ENCODE measurements at places on chromosomes 16 and 17.

GRCh38 chr17:47690121-47690520 lies 3.8 kb upstream of the TBKBP1 start:
- DNase-seq = peak; percentile 32

- no peak for DNase-seq
Measured at GRCh38 chr17:2137342-2138098, 82.6 kb downstream of the HIC1 start.

GRCh38 chr17:59373882-59374495 lies 42.5 kb downstream of the YPEL2 start:
- no peak for DNase-seq

- DNase-seq = no peak
Measured at GRCh38 chr17:32671896-32672295, 185.1 kb downstream of the CDK5R1 start.

- no peak for DNase-seq
Measured at GRCh38 chr17:79539944-79540705, 70.7 kb downstream of the RBFOX3 start.

DNA sequence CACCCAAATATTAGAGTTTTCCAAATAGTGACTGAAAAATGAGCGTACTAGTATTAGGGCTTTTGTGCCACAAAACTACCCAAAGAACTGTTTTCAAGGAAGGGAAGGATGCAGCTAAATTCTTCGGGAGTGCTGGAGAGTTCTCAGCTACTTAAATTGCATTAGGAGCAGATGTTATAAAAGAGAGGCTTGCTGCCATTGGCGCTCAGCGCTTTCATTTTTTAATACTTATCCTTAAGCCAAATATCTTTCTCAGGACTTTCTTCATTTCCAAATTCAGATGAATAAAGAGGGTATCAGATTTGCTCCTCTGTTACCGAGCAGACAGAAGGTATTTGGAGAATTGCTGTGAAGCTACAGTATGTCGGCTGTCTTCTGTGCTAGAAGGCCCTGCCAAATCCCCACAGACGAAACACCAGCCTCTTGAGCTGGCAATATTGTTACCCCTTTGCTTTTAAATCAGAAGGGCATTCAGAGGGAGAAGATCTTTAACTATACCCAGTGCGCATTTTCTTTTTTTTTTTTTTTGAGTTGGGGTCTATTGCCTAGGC lies 47.2 kb upstream of the CLEC18A start:
- DNase-seq = no peak

- no peak for DNase-seq
Measured at GRCh38 chr17:57505841-57506773, 239.0 kb downstream of the CCDC182 start.

DNA sequence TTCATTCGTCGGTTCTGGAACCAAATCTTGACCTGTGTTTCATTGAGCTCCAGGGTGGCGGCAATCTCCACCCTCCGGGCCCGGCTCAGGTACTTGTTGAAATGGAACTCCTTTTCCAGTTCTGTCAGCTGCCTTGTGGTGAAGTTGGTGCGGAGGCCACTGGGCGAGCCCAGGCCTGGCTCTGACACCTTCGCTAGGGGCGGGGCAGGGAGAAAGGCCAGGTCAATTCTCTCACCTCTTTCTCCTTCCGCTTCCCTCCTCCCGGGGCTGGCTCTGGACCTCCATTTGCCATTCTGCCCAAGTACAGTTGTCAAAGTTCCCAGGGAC lies 1.2 kb downstream of the HOXB1 start:
- no peak for DNase-seq

DNA sequence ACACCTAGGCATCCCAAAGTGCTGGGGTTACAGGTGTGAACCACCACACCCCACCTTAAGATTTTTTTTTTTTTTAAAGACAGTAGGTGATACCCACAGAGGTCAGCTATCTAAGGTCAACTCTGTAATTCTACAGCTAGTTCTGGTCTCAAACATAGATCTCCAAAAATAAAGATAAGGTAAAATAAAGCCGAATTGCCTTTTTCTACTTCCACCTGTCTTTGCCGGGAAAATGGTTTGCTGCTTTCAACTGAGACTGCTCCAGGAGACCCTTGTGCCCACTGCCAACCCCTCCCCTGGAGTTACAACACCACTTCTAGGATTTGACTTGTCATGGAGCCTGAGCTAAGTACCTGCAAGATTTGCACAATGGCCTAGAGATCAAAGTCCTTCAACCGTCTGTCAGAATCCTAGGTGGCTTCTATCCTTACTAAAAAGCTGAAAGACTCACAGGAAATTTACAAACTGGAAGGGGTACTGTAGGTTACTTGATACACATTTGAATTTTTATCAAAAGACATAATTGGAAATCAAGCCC lies 4.7 kb upstream of the CNOT1 start:
- DNase-seq = no peak

GRCh38 chr17:82225368-82226029 lies 3.3 kb upstream of the SLC16A3 start:
- DNase-seq = no peak

DNA sequence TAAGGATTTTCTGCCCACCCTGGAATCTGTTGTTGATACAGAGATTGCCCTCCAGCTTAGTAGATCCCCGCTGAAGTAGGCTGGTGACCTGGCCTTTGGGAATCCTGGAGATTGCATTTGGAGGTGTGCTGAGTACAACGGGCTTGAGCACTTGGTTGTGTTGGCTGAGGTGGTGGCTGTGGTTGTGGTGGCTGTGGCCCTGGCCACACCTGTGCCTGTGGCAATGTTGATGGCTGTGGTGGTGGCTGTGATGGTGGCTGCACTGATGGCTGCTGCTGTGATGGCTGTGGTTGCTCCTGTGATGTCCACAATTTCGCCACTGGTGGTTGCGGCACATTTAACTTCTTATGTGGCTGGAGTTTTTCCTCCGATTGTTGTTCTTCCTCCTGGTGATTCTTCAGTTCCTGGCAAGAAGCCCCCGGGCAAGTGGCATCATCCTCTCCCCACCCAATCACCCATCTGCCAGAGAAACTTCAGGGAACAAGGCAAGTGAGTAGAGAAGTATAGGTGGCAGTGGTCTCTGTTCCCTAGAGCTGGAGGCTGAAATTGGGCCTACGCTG lies 4.2 kb downstream of the CCDC200 start:
- no peak for DNase-seq

GRCh38 chr17:81186203-81186602 lies 20.2 kb upstream of the AATK start:
- DNase-seq = no peak

GRCh38 chr16:1037394-1038257 lies 34.9 kb upstream of the SSTR5 start:
- no peak for DNase-seq

- DNase-seq = no peak
Measured at GRCh38 chr17:74201250-74201649, 2.2 kb upstream of the RPL38 start.

DNA sequence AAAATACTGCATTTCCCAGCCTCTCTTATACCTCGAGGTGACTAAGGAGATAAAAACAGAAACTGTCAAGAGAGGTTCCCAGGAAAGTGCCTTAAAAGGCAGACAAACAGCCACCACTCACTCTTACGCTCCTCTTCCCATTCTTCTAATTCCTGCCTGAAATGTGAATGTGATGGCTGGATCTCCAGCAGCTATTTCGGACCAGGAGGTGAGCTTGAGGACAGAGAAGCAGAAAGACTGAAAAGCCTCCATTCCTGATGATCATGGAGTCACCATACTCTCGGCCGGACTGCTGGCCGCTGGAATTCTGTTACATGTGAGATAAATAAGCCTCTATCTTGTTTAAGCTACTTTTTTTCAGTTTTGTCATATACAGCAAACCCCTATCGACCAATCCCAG lies 41.4 kb upstream of the ABR start:
- DNase-seq = no peak

GRCh38 chr17:71412803-71413202 lies 708.0 kb upstream of the SOX9 start:
- DNase-seq = no peak

- DNase-seq = no peak
Measured at GRCh38 chr16:89548344-89549006, 12.0 kb upstream of the RPL13 start.

- DNase-seq = peak; percentile 36
Measured at GRCh38 chr17:57256708-57257112, 387 bp downstream of the MSI2 start.

- no peak for DNase-seq
Measured at GRCh38 chr17:55692276-55692675, 30.4 kb downstream of the TMEM100 start.

GRCh38 chr17:19386051-19386929 lies 700 bp downstream of the MFAP4 start:
- DNase-seq = no peak

GRCh38 chr17:45906237-45906636 lies 11.9 kb downstream of the MAPT start:
- no peak for DNase-seq

DNA sequence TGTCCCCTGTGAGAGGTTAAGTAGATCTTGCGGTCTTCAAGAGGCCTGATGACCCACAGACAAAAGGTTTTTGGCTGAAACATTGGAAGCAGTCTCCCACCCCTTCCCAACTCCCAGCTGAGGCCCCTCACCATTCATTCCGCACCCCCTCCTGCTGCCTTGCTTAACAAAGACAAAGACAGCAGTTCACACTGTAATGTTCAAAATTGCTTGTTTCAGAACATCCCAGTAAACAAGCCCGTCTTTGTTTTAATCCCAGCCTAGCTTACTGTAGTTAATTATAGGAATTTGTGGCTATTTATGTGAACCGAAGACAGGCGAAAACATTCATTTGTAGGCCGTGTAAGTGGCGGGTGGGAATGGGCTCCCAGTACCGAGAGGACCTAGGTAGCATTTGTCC lies 55.7 kb downstream of the IRX5 start:
- no peak for DNase-seq

- DNase-seq = no peak
Measured at GRCh38 chr16:3798838-3799237, 81.5 kb upstream of the TRAP1 start.

GRCh38 chr17:8274816-8275215 lies 13.7 kb upstream of the RANGRF start:
- DNase-seq = no peak

DNA sequence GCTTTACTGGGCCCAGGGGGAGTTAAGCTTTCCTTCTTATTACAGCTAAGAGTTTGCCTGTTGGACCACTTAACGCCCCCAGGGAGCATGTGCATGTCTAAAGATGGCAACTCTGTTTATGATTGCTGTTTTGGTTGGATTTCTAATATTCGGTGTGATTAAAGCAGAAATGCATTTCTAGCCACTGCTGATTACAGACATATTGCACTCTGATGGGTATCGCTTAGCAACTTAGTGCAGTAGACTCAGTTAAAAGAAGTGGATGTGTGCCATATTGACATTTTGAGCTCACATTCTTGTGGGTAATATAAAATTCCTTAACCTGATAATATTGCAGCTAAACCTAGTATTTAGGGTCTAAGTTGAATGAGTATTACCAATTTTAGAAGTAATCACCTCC lies 4.2 kb downstream of the NF1 start:
- no peak for DNase-seq

DNA sequence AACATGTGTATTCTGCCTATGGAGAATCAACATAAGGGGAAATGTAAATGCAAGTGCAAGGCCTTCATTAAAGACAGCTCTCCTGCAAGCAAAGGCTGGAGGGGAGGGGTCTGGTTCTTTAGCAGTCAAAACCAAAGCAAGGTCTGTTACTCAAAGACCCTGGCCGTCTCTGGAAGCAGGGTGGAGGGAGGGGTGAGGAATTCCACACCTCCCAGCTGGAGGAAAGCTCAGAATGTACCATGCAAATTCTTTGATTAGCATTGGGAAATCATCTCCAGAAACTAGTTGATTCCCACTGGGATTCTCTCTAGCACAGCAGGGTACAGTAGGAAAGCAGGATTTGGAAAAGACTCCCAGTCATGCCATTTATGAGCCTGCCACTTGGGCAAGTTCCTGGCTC lies 77.3 kb upstream of the ASIC2 start:
- DNase-seq = no peak

- DNase-seq = no peak
Measured at GRCh38 chr17:32596628-32597027, 109.8 kb downstream of the CDK5R1 start.

DNA sequence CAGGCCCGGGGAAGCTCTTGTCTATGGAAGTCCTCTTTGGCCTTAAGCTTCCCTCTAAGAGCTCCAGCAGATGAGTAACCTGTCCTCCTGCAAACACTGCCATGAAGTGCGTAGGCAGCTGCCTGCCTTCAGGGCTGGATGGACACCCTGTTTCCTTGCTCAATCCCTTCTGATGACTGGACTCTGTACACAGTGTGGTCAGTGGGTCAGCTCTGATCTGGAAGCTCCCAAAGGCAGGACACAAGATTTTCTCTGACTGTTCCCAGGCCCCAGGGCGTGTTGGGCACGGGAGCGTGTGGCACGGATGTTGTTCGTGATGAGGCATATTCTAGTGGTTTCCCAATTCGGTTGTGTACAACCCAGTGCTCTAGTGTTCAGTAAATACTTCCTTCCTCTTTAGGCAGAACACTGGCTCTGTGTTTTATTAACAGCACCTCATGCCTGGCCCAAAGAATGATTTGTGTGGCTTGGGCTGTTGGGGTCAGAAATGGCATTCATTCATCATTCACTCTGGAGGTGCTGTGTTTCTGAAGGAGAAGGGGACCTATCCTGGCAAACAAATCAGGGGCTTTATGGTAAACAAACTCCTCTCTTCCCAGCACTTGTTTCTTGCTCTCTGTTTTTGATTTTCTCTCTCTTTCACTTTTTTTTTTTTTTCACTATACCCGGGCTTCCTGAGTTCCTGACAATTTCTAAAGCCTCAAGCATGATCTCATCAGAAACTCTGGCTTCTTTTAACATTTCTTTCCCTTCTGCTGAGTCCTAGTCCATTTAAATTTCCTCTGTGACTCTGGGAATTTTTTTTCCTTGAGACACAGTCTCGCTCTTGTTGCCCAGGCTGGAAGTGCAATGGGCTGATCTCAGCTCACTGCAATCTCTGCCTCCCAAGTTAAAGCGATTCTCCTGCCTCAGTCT lies 12.0 kb upstream of the RNF157 start:
- DNase-seq = peak; percentile 43

- DNase-seq = peak; percentile 55
Measured at GRCh38 chr16:84115919-84116719, 623 bp downstream of the MBTPS1 start.

- no peak for DNase-seq
Measured at GRCh38 chr17:80787881-80788280, 203.8 kb upstream of the CHMP6 start.

DNA sequence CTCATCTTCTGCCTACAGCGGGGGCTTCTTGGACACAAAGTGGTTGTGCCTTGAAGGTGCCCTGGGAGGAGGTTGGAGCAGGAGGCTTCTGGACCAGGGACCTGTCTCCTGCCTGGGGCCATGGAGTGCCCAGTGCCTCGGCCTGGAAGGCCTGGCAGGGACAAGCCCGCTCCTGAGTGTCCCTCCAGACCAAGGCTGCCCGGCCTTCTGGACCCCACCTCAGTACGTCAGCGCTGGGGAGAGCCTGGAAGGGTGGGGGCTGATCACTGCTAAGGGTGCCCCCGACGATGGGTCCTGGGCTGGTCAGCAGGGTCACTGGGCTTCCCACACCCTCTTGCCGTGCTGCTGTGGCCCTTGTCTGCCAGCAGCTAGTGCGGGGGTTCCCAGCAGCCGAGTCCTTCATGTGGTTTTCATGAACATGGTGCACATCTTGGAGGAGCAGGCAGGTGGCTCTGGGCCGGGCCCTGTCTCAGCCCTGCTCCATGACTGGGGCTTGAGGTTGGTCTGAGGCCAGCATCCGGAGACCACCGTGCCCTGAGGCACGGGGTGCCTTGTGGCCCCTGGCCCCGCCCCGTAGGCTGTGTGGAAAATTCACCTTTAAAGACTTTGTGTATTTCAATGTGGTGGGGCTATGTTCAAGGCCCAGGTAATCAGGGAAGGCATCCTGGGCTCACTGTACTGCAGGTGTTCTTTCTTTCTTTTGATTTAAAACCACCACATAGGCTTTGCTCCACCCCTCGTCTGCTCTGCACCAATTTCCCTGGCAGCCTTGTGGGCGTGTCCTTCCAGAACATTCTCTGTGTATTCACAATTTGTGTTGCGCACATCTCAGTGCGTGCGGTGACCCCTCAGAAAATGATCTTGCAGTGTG lies 22.4 kb downstream of the MGRN1 start:
- DNase-seq = no peak

Data from activated CD4-positive, alpha-beta T cell treated with anti-CD3 and anti-CD28 coated beads, Interleukin-2, amount 50 U/mL, for 48 hours (primary cell).